ENCODE measurements at places on chromosomes 1 and 21. TPM values are rescaled to one million over a fixed set of nuclear protein-coding genes. Genes with fewer than 3 reads are reported as not detected.

KRTAP22-2 gene
- not detected for total RNA-seq

CLCA1 gene
- total RNA-seq: not detected

DCST1 gene
- not detected for total RNA-seq

MIER1 gene
- total RNA-seq: 34.3 TPM

PAPPA2 gene
- total RNA-seq: under 0.01 TPM

PTGFRN gene
- 47.0 TPM for total RNA-seq

DNAJC8 gene
- 108 TPM for total RNA-seq

TENT5C gene
- total RNA-seq: 0.15 TPM

TTC39A gene
- total RNA-seq: 0.32 TPM

VHLL gene
- total RNA-seq: not detected

NUP210L gene
- not detected for total RNA-seq

HAO2 gene
- total RNA-seq: not detected

VAV3 gene
- total RNA-seq: 2.1 TPM

SYT2 gene
- total RNA-seq: not detected

SLC45A1 gene
- 0.76 TPM for total RNA-seq

OR2T29 gene
- not detected for total RNA-seq

MEX3A gene
- 5.8 TPM for total RNA-seq

GUCA2B gene
- total RNA-seq: not detected

BCL2L15 gene
- total RNA-seq: under 0.01 TPM

S100A13 gene
- 172 TPM for total RNA-seq

ABCB10 gene
- 20.4 TPM for total RNA-seq

GBP7 gene
- total RNA-seq: not detected

PRAMEF5 gene
- not detected for total RNA-seq

ZBTB37 gene
- 2.9 TPM for total RNA-seq

MMP23B gene
- 0.61 TPM for total RNA-seq

RGS5 gene
- total RNA-seq: 106 TPM

PDE9A gene
- total RNA-seq: 0.30 TPM

ABCA4 gene
- 4.2 TPM for total RNA-seq

RAD54L gene
- total RNA-seq: 8.4 TPM

CD1B gene
- total RNA-seq: not detected

PTAFR gene
- total RNA-seq: under 0.01 TPM

SERPINC1 gene
- total RNA-seq: not detected

CASQ2 gene
- total RNA-seq: not detected

OR2M5 gene
- not detected for total RNA-seq

SPRR2G gene
- not detected for total RNA-seq

CDA gene
- total RNA-seq: 0.65 TPM

SPRR1B gene
- not detected for total RNA-seq

OR14K1 gene
- total RNA-seq: not detected

KCNJ15 gene
- total RNA-seq: 0.32 TPM

LIPI gene
- not detected for total RNA-seq

PGD gene
- 117 TPM for total RNA-seq

TMPRSS15 gene
- not detected for total RNA-seq

Measured in epithelial cell of umbilical artery (primary cell).